ENCODE measurements at places on chromosomes 6 and 20.

DNA sequence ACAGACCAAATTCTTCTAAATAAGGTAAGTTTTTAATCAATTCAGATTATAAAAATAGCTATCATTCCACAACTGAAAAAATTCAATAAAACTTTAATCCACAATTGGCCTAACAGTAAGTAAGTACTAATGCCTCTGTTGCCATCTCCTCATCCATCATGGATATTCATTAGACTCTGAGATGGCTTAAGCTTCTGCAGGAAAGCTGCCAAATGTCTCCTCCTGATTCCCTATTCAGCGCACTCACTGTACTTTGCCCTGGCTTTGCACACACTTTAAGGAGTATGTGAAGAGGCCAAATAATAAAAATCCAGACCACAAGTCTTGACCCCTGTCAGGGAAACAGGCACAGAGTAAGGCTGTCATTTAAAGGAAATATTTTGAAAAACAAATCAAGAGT lies 23.6 kb downstream of the PGM3 start:
- no peak for DNase-seq

DNA sequence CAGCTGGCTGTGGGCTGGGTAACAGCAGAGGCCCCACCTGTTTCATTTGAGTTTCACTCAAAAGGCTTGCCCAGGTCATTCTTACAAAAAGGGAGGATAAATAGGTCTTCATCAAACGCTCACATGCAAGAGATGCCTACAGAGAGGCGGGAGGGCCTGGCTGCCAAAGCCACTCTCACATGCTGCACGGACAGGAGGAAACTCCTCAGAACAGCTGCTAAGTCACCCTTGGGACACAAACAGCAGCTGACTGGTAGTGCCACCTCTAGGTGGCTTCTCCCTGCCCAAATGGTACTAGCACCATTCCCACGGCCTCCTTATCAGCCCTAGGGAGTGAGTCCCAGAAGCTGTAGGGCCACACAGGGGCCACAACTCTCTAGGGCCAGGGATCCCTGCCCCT lies 23.8 kb downstream of the SLC22A23 start:
- DNase-seq, result no peak

DNA sequence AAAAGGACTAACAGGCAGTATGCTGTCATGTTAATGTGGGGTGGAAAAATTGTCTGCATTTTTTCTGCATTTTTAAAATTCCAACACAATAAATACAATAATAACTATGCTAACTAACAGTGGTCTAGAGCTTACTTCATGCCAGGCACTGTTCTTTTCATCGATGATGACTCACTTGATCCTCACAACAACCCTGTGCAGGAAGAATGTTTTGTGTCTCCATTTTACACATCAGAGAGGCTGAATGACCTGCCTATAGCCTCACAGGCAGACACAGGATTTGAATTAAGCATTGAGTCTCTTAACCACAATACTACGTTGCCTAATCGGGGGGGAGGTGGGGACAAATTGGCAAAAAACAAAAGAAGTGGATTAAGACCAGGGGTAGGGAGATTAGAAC lies 26.9 kb upstream of the FANCE start:
- DNase-seq, result peak; percentile 86

- no peak for DNase-seq
These were observed 412.6 kb downstream of the QKI start for GRCh38 chr6:163827143-163827542.

DNA sequence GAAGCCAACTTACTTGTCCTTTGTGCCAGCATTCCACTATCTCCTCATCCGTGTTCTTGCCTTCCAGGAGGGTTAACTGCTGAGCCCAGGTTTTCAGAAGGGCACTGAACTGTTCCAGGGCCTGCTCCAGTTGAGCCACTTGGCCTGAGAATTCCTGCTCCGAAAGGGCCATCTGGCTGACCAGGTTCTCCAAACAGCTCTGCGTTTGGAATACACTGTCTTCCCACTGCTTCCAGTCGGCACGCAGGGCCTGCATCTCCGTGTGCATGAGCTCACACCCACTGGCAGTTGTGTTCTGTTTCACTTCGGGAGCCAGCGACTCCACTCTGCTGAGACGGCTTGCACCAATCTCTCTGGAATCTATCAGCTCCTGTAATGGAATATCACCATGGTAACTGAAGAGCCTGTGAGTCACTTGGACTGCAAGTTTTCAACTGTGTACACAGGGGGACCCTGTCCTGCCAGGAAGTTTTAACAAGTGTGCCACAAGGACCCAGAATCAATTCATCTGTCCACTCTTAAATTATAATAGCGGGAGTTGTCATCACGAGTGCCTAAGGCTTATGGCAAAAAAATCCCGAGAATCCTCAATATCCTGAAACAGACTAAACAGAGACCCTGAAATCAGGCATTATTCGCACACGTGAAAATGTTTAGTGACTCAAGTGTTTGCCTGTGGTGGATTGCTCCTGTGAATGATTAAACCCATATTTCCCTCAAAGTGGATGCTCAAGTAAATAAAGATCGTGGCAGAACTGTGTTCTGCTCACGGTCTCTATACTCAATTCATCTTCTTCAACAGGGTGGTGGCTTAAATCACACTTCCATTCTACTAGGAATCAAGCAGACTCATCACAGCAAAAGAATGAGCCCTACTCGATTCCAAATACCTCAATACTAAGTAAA lies 255.9 kb downstream of the SYNE1 start:
- peak; percentile 72 for DNase-seq

DNA sequence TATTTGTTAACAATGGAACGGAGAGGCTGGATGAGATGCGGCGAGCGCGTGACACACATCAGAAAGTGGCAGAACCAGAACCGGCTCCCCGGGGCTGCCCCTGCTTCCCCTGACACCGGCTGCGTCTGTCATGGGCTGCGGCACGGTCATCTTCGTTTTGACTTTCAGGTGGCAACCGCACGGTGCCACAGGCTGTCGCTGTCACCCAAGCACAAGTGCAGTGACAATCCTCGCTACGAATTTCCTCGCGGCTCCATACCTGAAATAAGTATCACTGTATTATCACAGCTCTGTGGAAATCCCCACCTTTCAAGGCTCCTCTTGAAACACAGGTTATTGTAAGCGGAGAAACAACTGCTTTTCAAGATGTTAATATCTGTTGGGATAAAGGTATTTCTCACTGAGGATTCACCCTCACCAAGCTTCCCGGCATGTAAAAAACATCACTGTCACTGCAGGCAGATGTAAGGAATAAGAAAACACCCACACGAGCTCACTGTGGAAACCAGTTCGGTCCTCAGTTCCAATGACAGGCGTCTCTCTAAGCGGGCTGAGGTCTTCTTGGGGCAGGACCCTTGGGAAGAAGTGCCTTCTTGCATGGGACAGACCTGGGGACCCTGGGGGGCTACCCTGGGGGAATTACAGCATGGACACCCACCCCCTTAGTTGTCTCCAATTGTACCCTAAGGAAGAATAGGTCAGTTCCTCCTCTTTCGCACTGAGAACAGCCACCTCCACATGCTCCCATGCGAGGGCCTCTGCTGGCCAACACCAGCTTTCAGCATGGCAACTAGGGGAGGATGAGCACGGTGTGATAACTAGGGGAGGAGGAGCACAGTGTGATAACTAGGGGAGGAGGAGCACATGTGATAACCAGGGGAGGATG lies 86.3 kb downstream of the DACT2 start:
- DNase-seq, result no peak

DNA sequence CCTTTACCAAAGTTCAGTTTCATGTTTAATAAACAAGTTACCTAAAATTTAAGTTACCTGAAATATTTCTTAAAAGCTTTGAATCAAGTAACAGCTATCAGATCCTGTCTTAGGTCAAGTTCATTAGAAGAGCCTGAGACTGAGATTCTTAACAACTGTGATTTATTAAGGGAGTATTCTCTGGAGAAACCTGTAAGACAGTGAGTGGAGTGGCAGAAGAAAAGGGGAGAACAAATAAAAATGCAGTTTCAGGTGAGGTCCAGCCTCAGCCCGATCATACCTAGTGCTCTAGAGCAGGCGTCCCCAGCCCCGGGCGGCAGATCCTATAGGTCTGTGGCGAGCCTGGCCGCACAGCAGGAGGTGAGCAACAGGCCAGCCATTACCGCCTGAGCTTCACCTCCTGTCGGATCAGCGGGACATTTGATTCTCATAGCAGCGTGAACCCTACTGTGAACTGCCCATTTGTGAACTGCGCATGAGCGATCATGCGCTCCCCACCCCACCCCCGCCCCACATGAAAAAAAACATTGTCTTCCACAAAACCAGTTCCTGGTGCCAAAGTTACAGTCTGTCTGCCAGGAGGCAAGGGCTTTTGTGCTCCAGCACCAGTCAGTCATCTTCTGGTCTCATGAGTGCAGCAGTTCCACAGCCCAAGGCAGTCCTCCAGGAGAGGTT lies 59.2 kb upstream of the ADGRB3 start:
- peak; percentile 11 for DNase-seq

Measured in A172 (cell line).